ENCODE measurements at places on chromosomes 16 and 17. TPM values are rescaled to one million over a fixed set of nuclear protein-coding genes. Genes with fewer than 3 reads are reported as not detected.

CDH3 gene
- 67.4 TPM for polyA plus RNA-seq

PCTP gene
- polyA plus RNA-seq, result 34.6 TPM

DYNLL2 gene
- 77.7 TPM for polyA plus RNA-seq

CACNA1G gene
- 7.6 TPM for polyA plus RNA-seq

GCGR gene
- 8.6 TPM for polyA plus RNA-seq

OSGIN1 gene
- 0.48 TPM for polyA plus RNA-seq

KREMEN2 gene
- polyA plus RNA-seq, result 2.7 TPM

ASGR1 gene
- polyA plus RNA-seq, result 10.1 TPM

GP1BA gene
- polyA plus RNA-seq, result 1.4 TPM

TUFM gene
- polyA plus RNA-seq, result 210 TPM

FAM20A gene
- 12.2 TPM for polyA plus RNA-seq

KRTAP9-2 gene
- polyA plus RNA-seq, result not detected

DNASE1L2 gene
- 1.8 TPM for polyA plus RNA-seq

COIL gene
- polyA plus RNA-seq, result 30.9 TPM

SLC2A4 gene
- polyA plus RNA-seq, result 2.4 TPM

PRM3 gene
- polyA plus RNA-seq, result not detected

PABPN1L gene
- polyA plus RNA-seq, result not detected

GRB7 gene
- 52.1 TPM for polyA plus RNA-seq

Data from left renal cortex interstitium (tissue), 4 donors.